Glomerular endothelial cell (primary cell): ENCODE measurements at places on chromosomes 16 and 17. TPM values are rescaled to one million over a fixed set of nuclear protein-coding genes. Genes with fewer than 3 reads are reported as not detected.
A peak's percentile ranks its signal among the peaks of the same experiment; 100 is the strongest.

- peak; percentile 82 for DNase-seq
Measured at GRCh38 chr17:68981288-68981687, 26.1 kb upstream of the ABCA8 start.

DNA sequence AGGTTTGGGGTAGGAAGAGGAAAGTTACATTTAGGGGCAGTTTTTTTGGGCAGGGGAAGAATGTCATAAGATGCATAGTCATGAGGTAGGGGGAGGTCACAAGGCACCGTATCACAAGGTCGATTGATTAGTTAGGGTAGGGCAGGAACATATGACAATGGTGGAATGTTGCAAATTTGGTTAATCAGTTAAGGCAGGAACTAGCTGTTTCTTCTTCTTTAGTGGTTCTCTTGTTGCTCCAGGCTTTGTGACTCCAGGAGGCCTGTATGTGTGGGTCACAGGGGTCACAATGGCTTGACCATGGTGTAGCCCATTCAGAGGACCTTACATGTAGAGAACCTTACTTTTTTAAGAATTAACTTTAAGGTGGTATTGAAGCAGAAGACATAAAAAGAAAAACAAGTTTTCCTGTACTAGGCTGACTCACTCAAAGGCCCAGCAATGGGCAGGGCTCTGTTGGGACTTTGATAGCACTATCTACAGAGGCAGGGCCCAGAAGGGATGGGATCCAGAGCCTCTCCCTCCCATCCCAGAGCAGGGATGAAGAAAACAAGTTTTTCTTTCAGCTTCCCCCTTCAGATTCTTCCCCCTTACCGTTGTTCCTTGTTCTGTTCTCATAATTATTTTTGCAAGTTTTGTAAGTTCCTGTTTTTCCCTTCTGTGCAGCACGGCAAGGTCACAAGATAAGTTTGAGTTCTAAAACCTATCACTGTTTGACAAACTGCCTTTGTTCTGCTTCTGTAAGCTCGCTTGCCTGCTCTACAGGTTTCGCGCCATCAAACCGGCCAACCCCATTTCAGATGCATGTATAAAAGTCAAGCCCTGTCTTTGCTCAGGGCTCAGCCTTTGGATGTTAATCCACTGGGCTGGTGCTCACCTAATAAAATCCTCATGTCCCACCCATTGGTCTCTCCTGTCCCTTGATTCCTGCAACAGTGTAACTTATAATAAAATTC, 45.8 kb upstream of the ATF7IP2 start:
- no peak for DNase-seq

DNA sequence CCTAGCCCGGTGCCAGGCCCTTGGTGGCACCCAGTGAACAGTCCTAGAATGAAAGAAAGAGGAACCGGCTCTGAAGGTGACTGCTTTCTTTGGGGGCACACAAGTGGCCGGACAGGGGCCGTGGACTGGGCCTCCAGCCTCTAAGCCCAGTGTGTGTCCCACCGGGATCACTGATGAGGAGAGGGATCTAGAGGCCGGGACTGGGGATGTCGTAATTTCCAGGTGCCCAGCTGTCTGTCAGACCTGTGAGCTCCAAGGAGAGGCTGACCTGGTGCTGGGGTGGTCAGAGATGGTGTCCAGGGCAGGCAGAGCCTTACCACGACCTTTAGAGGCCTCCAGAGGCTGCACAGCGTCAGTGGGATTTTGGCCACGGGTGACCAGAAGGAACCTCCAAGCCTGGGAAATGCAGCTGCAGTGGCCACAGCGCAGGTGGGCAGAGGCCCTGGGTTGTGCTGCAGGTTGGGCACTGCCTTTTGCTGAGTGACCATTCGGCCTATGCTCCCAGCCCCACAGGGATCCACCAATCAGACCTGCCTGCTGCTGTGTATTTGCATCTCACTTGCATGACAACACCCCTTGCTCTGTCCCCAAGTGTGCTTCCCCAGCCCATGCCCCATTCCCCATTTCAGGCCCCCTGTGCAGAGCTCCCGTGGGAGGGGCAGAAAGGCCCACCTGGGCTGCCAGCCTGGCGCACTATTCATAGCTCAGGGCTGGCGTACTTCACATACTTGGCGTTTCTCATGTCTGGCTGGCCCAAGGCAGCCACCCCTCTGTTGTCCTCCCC, 12.5 kb downstream of the ARHGAP23 start:
- DNase-seq: no peak

DNA sequence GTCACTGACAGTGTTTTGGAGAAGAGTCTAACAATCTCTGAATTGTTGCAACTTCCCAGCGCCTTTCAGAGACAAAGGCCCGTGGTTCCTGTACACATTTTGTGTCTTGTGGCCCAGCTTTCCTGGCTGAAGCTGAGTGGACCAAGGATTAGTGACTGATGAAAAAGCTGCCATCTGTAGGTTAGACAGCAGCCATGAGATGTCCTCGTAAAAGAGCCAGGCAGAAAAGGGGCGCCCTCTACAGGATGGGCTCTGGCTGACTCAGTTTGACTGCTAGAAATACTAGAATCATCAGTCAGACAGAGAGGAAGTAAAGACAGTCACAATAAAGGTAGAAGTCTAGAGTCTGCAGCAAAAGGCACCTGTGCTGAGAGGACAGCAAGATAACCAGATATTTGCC, 26.5 kb upstream of the NF1 start:
- no peak for DNase-seq

GRCh38 chr17:74960570-74961342, 11.8 kb downstream of the HID1 start:
- no peak for DNase-seq

DNA sequence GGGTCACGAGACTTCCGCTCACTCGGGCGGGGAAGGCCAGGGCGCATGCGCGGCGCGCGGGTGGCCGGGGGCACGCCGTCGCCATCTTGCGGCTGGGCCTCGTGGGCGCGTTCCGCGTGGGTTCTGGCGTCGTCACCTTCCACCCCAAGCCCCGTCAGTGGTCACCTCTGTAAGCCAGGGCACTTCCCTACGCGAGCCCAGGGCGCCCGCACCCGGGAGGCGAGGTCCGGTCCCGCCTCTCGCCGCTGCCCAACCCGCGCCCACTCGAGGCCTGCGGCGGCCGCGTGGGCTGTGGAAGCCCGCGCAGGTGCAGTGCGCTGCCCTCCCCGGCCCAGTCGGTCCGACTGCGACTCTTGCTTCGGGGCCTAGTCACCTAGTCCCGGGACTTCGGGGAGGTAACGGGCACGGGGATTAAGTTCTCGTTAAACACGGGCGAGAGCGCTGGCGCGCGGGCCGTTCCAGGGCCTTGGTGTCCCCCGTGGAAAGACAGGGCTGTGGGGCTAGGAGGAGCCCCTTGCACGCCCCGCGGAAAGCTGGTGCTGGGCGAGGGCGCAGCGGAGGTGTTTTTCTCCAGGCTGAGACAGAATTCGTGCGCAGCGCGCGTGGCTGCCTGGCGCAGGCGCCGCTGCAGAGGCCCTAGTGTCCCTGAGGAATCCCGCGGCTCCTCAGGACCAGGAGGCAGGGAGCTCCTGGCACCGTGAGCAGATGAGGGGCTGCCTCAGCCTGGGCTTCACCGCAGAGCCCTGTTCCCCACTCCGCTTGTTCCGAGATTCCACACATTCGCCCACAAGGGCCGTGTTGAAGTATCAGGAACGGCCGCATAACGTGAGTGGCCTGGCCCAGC, 472 bp upstream of the ARHGDIA start:
- no peak for DNase-seq

DNA sequence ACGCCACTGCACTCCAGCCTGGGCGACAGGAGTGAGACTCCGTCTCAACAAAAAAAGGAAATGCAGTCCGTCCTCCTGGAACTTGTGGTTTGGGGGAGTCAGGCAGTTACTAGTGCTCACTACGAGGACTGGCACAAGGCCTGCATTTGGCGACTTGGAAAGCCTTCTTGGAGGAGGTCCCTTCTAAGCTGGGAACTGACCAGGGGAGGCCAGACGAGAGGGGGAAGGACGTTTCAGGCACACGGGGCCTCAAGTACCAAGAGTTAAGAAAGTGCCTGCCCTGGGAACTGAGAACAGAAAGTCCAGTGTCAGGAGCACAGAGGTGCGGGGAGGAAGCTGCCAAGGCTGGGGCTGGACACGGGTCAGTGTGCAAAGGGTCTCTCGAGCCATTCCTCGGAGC, 89.9 kb downstream of the ABR start:
- DNase-seq: no peak

GRCh38 chr17:77349976-77350830, 209.4 kb downstream of the SEC14L1 start:
- no peak for DNase-seq

DNA sequence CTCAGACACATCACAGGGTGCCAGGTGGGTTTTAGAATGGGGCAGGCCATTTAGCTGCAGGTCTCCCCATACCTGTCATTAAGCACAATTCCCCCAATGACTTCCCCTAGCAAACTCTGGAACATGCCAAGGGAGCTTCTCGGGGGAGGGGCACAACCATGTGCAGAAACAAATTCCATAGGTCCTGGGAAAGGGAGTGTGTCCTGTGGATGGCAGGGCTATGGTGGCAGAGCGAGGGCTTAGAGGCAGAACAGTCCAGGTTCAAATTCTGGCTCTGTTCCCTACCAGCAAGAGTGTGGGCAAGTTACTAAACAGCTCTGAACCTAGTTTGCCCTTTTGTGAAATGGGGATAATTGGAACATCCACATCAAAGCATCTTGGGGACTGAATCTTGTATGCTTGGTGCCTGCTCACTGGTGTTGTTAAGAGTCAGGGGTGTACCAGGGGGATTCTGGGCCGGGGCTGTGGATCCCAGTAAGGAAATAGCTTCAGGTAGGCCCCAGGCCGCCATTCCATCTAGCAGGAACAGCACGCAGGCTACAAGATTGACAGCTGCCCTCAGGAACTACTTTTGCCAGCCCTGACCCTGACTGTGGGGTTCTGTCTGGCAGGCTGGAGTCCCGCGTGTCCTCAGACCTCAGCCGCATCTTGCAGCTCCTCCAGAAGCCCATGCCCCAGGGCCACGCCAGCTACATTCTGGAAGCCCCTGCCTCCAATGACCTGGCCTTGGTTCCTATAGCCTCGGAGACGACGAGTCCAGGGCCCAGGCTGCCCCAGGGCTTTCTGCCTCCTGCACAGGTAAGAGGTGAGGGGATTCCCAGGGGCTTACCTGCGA, 5.6 kb upstream of the DCAF7 start:
- no peak for DNase-seq

DNA sequence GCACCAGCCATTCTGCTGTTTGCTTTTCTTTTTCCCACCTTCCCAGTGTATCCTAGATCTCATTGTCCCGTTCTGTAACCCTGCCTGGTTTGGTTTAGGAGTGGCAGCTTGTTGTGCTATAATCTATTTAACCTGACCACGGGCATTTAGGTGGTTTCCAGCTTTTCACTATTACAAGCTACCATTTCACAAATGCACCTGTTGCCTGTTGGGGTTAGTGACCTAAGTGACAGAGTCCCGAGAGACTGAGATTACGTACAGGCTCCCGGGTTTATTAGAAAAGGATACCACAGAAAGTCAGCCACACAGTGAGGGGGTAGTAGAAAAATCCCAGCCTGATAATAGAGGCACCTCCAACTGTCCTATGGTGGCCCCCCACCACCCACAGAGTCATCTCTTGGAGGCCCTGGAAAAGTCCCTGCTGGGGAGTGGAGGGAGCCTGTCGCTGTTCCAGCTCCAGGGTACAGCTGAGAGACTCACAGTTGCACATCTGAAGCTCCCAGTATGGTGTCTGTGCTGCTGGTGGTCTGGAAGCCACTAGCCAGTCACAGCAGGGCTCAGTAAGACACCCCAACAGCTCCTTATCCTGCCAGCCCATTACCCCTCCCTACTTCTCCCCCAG, 21.2 kb downstream of the CLEC16A start:
- no peak for DNase-seq

DNA sequence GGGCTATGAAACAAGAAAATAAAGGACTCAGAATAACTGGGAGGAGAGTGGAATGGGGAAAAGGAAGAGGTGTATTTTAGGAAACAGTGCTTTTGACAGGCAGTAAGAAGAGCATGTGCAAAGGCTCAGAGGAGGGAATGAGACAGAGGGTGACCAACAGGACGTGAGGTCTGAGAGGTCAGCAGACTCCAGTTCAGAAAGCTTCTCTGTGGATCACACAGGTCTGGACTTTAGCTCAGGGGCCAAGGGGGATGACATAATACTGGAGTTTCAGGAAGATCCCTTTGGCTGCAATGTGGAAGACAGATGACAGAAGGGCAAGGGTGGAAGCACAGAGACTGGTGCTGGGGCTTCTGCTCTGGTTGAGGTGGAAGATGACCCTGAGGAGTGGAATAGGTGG, 489.9 kb upstream of the CDH5 start:
- DNase-seq: no peak

DNA sequence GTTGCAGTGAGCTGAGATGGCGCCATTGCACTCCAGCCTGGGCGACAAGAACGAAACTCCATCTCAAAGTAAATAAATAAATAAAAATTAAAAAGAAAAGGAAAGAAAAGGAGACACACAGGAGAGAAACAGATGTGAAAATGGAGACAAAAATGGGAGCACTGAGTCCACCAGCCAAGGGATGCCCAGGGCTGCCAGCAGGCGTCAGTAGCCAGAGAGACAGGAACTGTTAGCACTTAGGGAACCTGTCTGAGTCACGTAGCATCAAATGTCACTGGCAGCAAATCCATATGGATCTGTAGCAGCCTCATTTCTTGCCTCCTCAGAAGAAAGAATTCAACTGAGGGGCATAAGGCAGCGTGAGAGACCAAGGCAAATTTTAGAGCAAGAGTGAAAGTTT, 79.7 kb downstream of the CYLD start:
- DNase-seq: no peak

DNA sequence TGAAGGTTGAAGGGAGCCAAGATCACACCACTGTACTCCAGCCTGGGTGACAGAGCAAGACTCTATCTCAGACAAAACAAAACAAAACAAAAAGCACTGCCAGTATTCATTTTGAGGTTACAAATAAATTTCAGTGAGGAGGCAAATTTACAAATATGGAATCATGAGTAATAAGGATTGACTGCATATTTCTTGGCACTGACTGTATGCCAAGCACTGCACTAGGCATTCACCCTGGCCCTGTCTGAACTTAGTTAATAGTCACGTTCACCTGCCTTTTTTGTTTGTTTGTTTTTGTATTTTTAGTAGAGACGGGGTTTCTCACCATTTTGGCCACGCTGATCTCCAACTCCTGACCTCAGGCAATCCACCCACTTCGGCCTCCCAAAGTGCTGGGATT, 5.1 kb downstream of the LDAF1 start:
- DNase-seq: no peak

DNA sequence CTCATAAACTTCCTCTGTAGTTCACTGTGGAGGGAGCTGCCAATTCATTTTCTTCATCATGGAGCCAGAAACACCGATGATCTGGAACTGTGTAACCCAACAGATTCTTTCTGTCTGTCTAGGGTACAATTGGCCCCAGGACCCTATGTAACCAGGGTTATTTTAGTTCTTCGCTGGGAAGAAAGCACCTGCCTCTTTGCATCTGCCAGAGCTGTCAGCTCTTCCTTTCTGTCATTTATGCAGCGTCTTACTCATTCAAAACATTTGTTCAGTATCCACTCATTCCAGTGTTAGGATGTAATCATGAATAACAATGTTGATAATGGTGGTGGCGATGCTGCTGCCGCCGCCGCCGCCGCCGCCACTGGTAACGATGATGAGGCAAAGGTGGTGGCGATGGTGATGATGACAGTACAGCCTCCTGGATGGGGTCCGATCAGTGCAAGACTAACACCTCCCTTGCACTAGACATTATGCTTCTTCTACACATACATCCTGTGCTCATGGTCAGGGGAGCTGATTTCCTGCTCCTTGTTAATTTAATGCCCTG, 46.1 kb downstream of the IRX5 start:
- DNase-seq: no peak

- DNase-seq: no peak
Measured at GRCh38 chr17:16377941-16378341, 3.0 kb upstream of the UBB start.

The IL17C gene
- not detected in 2 replicates for total RNA-seq

The MT3 gene
- total RNA-seq: not detected in 2 replicates

The INCA1 gene
- 0.39 and 0.76 TPM in 2 replicates for total RNA-seq

The NGFR gene
- not detected in 2 replicates for total RNA-seq

The KRT31 gene
- total RNA-seq: not detected in 2 replicates

The TBC1D26 gene
- not detected in 2 replicates for total RNA-seq

The GUCY2D gene
- not detected in 2 replicates for total RNA-seq
